Fibroblast of skin of left quadriceps (primary cell): ENCODE measurements at places on chromosomes 4 and X.

GRCh38 chr4:150368667-150369066 lies 213.3 kb upstream of the MAB21L2 start:
- no peak for DNase-seq

DNA sequence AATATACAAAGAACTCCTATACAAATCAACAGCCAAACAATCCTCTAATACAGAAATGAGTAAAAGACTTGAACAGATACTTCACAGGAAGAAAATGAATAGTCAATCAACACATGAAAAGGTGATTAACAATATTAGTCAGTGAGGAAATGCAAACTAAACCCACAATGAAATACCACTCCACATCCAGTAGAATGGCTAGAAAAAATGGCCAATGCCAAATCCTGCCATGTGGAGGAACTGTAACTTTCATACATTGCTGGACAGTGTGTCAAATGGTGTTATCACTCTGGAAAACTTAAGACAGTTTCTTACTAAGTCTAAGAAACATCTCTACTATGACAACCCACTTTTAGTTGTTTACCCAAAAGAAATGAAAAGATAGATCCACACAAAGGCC lies 59.5 kb downstream of the NSG1 start:
- DNase-seq = no peak

DNA sequence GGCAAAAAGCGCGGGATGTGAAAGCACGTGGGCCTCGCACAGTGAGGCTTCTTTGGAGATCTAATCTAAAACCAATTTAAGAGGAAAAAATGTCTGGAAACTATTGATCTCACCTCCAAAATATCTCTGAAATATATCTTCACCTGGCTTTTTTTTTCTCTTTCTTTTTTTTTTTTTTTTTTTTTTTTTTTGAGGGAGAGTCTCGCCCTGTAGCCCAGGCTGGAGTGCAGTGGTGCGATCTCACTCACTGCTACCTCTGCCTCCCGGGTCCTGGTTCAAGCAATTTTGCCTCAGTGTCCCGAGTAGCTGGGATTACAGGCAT lies 383 bp upstream of the ZMAT1 start:
- no peak for DNase-seq

DNA sequence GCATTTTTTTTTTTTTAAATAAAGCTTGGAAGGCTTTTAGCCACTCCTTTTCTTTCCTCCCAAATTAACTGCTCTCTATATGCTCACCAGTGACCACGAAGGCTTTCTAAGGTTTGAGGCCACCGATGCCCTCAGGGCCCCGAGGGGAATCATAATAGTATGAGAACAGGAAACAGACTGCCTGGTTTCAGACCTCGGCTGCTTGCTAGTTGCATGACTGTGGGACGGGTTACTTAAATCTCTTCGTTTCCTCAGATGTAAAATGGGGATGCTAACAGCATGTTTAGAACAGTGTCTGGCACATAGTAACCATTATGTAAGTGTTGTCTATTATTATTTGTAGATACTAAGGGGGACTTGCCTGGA lies 3.6 kb downstream of the LINC00632 start:
- no peak for DNase-seq

GRCh38 chr4:123587983-123588494 lies 191.4 kb downstream of the SPRY1 start:
- DNase-seq = no peak

DNA sequence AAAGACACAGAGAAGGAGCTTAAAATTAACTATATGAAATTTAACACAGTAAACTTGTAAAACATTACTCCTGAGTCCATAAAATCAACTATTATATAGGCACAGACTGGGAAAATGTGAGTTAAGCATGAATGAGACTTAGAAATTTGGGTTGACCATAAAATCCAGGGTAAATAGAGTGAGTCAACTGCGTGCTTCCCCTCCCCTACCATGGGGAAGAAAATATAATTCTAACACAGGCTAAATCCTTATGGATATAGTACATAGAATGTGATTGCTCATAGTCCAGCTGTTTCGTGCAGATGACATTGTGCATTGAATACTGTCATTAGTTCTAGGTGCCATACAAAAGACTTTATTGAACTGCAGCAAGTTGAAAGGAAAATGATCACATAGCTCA lies 42.2 kb downstream of the KLHL5 start:
- DNase-seq = no peak

DNA sequence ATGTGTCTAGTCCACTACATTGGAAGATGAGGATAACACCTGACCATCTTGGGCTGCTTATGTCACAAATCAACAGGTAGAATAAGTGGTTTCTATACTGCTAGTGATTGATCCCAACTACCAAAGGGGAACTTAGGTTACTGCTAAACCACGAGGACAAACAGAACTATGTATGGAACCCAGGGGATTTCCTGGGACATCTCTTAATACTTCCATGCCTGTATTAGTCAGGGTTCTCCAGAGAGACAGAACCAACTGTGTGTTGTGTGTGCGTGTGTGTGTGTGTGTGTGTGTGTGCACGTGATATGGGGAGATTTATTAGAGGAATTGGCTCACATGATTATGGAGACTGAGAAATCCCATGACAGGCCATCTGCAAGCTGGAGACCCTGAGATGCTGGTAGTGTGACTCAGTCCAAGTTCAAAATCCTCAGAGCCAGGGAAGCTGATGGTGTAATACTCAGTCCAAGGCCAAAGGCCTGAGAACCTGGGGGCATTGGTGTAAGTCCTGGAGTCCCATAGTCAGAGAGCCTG lies 16.2 kb upstream of the AFF1 start:
- no peak for DNase-seq
